NCI-H460 (cell line): ENCODE measurements at places on chromosomes 5 and 9. TPM values are rescaled to one million over a fixed set of nuclear protein-coding genes. Genes with fewer than 3 reads are reported as not detected.

GRCh38 chr5:90909940-90910339 is 351.3 kb downstream of the ADGRV1 start:
- no peak for DNase-seq

- DNase-seq: no peak
Measured at GRCh38 chr5:157944077-157944633, 85.2 kb upstream of the CLINT1 start.

DNA sequence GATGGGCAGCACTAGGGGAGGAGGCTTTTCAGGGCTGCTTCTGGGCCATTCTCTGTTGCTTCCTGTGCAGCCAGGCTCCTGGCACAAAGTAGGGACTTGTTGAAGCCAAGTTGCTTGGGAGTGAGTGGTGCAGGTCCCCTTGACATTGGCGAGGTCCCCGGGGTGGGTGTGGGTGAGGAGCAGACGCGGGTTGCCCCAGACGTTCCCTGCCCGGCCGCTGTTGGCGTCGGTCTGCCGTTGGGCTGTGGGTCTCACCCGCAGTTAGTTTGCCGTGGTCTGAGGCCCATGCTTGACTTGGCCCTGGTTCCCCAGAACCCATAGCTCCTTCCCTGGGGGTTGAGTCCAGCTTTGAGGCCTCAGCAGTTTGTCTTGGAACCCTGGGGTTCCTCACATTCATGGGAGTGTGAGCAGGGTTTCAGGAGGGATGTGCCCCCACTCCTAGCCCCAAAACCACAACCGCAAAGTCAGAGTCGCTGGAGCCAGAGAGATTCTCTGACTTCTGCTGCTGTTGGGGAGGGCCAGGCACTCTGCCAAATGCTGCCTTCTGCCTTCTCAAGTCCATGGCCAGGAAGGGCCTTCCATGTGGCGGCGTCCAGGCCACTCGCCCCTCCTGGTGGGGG is 77.5 kb downstream of the RXRA start:
- no peak for DNase-seq

GRCh38 chr5:125455041-125455440 is 708.6 kb upstream of the ZNF608 start:
- no peak for DNase-seq

DNA sequence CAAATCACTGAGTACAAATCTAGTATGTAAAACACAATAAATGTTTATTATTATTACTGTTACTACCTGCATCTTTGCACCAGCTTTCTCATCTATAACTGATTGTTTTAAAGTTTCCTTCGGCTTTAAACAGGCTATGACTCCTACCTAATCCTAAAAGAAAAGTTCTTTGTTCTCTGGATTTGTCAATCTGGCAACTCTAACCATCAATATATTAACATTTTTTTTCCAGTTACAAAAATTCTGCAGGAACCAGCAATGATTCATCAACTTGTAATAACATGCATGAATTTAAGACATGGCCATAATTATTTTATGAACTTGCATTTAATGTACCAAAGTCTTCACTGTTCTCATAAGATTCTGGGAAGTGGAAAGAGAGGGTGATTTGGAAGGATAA is 228.5 kb downstream of the PIK3R1 start:
- DNase-seq: no peak

DNA sequence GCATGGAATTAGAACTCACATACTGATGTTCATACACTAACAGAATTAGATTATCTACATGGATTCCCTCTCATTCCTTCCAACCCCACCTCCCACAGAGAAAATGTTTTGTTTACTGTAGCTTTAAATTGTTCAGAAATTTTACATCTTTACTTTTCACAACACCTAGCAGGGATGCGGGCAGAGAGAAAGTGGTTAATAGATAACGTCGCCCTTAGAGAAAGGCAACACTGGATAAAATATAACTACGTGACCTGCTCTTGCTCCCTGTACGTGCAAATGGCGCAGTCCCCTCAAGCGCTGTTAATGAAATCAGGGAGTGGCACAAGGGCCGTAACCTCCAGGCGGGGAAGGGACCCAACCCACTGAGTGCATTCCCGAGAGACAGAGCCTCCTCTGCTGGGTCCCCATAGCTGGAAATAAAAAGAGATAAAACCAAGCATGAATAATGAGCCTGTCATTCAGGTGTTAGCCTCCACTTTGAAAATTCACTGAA is 125.3 kb upstream of the DAPK1 start:
- no peak for DNase-seq

GRCh38 chr5:150623152-150623877 is 17.1 kb upstream of the SYNPO start:
- no peak for DNase-seq

- no peak for DNase-seq
Measured at GRCh38 chr9:5393497-5393896, 44.2 kb downstream of the PLGRKT start.

DNA sequence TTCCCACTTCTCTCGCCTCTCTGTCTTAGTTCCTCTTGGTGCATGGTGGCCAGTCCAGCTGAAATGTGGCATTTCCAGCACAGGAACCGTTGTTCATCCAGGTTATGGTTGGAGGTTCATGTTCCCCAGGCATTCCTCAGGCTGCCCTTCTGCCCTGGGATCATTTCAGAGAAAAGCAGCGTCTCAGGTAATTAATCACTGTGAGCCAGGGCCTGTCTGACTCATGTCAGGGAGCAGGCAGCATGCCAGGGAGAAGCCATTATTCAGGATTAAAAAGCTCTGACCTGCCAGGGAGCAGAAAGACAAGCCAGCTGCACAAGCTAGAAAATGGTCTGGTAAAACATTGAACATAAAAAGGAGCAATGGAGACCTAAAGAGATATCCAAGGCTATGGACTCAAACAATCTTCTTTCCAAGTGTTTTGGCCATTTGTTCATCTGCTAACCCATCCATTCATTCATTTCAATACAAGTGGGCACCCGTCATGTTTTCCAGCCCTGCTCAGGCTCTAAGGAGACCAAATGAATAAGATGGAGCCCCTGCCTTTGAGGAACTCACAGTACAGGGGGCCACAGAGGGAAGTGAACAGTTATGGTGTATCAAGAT is 241.4 kb downstream of the DRD1 start:
- no peak for DNase-seq

DNA sequence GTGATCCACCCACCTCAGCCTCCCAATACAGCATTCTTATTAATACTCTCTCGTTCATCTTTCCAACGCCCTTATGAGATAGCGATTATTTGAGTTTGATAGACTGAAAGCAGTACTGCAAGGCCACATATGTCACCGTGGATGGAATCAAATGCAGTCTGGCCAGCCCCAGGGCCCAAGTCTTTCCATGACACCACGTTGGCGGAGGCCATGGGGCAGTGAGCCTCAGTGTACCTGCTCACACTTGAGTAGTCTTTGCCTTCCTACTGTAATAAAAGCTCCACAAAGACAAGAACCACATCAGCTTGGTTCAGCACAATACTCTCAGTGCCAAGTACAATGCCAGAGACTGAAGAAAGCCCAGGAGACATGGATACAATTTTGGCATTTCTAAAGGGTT is 88.5 kb downstream of the TTLL11 start:
- no peak for DNase-seq

GRCh38 chr9:89480825-89481537 is 16.9 kb downstream of the SEMA4D start:
- DNase-seq: no peak

- no peak for DNase-seq
Measured at GRCh38 chr9:128819716-128820664, 1.7 kb downstream of the ENDOG start.

- no peak for DNase-seq
Measured at GRCh38 chr5:153491038-153491744, 721 bp downstream of the GRIA1 start.

GRCh38 chr5:174281089-174281760 is 235.7 kb downstream of the NSG2 start:
- DNase-seq: no peak

DNA sequence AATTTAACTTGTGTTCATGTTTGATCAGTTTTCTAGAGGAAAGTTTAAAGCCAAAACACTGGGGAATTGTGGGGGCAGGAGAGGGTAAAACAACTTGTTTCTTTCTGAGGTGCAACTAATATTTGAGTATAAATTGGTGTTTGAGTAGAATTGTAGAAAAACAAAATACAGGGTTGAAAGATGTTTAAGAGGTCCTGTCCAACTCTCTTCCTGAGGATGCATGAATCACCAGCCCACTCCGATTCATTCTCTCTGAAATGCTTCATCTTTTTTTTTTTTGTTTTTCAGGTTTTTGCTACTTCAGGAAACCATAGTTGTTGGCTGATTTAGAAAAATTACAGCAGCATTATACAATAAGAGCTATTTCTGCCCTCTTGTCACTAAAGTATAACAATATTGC is 42.4 kb upstream of the TMC1 start:
- no peak for DNase-seq

GRCh38 chr9:111148052-111149017 is 110.1 kb upstream of the LPAR1 start:
- no peak for DNase-seq

DNA sequence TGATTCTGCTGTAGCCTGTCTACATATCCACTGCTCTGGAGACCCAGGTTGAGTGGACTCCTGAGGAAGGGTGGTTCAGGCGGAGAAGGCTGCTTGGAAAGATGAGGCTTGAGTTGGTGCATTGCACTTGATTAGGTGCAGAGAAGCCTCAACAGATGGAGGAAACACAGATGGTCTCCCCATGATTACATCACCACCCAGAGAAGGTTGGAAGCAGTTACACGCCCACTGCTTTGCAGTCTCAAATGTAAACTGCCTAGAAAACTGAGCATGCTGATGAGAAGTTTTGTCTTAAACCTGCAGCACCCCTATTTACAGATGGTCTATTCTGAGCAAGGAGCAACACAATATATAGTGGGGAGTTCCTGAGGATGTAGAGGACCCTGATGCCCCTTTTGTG is 266.6 kb downstream of the PIK3R1 start:
- DNase-seq: no peak

DNA sequence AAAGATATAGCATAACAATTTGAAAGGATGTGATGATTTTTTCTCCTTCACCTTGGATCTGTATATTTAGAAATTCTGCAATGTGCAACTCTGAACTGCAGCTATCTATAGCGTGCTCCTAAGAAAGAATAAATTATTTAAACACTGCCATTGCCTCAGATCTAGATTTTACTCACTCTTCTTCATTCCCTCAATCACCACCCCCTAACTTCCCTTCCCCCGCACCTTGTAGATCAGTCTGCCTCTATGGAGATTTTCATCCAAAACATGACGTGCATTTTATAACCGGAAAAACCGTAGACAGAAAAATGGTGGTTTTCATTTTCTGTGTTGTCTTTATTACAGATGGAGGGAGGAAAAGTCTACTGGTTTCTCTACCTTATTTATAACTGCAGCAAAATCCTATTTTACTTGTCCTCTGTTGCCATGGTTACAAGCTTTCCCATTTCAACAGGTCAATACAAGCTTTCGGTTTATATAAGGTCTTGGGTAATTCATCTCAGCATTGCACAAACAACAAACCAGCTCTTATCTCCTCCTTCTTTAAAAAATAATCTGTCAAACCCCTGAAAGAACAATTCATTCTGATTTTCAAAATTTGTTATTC is 480.0 kb downstream of the TAF11L14 start:
- DNase-seq: no peak

DNA sequence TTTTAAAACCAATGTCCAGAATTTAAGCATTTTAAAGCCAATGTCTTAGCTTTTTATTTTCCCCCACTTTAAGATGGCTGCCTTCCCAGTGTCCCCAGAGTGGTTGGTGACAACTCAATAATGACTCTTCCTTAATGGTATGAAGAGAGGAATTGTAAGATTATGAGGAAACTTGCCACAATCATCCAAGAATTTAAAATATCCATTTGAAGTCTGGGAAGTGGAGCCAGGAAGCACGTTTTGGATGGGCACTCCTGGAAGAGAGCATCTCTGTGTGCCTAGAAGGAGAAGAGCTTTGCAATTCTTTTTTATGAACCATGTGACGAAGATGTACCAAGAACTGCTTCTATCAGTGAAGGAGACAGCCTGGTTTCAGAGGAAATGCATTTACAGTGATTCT is 11.3 kb upstream of the IGFBPL1 start:
- DNase-seq: no peak

DNA sequence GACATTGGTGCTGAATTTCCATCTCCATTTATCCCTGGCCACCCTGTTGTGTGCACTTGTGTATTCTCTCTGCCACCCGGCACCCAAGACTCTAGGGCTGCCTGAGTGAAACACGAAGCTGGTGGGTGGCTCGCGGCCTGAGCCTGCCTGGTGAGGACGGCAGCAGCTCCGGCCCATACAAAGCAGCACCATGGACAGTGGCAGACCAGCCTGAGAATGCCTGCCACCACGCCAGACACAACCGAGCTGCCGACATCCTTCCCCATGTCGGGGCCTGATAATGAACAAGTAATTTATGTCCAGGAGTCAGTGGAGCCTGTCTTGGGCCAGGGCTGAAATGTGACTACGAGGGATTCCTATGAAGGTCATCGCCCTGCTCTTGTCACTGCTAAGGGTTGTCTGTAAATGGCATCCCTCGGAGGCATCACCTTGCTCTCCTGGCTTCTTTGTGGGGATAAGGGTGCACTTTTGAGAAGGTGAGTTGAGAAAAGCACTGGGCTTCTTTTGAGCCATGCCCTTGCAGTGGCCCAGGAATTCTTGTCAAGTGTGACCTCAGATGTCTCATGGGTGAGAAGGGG is 175.7 kb downstream of the MELK start:
- DNase-seq: peak; percentile 20

DNA sequence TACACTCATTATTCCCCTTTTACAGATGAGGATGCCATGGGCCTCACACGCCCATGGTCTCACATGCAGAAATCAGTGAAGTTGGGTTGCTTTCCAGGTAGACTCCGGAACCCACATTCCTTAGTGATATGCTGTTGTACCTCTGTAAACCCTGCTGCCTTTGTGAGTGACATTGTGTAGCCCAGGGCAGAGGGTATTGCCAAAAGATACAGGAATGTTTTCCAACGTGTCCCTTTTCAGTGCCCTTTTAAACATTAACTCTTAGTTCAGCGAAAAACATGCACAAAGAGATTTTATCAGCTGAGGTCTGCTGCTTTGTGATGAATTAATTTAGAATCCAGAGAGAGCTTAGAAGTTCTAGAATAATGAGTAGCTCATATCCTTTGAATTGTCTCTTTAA is 38.3 kb upstream of the TRMT10B start:
- DNase-seq: no peak

- no peak for DNase-seq
Measured at GRCh38 chr9:76269789-76270188, 124.4 kb downstream of the RFK start.

PCDHA9 gene
- 0.02 TPM in 1 of 2 replicates, not detected in the other for total RNA-seq

PCDHB4 gene
- total RNA-seq: not detected in 2 replicates

CKS2 gene
- 381 and 430 TPM in 2 replicates for total RNA-seq

RNF183 gene
- total RNA-seq: 0.32 TPM in 1 of 2 replicates, not detected in the other

CARD6 gene
- 2.6 and 2.7 TPM in 2 replicates for total RNA-seq

C1QTNF2 gene
- total RNA-seq: not detected in 2 replicates

ENHO gene
- not detected in 2 replicates for total RNA-seq

COL27A1 gene
- 1.2 and 2.8 TPM in 2 replicates for total RNA-seq

TXNDC8 gene
- total RNA-seq: not detected in 2 replicates

CDH9 gene
- total RNA-seq: not detected in 2 replicates

PCSK1 gene
- total RNA-seq: 2.0 and 3.2 TPM in 2 replicates

MEIKIN gene
- not detected in 2 replicates for total RNA-seq

GBA2 gene
- total RNA-seq: 19.8 and 24.0 TPM in 2 replicates

LHFPL2 gene
- total RNA-seq: 8.4 and 8.6 TPM in 2 replicates

GBGT1 gene
- total RNA-seq: 0.27 and 1.0 TPM in 2 replicates
